ENCODE measurements at places on chromosomes 16 and 17.

DNA sequence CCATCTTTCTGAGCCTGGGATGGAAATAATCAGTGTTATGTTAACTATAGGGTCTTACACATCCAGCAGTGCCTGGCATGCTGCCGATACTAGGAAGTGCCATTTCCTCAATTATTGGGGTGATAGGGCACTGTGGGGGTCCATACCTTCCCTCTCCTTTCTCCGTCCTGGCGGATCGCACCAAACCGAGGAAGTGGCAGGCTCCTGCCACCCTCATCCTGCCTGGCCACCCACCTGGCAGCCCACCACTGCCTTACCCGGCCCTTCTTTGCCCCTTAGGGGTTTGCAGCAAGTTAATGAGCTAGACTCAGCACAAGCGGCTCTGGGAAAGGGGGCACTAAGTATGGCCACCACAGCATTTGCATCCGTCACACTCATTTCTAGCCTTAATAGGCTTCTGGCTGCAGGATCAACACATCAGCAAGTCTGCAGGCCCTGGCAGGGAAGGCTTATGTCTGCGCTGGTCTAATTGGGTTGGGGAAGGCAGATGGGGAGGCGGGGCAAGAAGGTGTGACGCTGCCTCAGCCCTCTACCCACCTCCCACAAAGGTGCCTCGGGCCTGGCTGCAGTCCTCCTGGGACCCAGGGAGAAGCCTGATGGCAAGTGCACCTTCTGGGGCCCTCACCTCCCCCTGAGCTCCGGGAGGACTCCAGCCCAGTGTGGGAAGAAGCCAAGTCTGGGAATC is 28.6 kb downstream of the DCAKD start:
- no peak for DNase-seq

DNA sequence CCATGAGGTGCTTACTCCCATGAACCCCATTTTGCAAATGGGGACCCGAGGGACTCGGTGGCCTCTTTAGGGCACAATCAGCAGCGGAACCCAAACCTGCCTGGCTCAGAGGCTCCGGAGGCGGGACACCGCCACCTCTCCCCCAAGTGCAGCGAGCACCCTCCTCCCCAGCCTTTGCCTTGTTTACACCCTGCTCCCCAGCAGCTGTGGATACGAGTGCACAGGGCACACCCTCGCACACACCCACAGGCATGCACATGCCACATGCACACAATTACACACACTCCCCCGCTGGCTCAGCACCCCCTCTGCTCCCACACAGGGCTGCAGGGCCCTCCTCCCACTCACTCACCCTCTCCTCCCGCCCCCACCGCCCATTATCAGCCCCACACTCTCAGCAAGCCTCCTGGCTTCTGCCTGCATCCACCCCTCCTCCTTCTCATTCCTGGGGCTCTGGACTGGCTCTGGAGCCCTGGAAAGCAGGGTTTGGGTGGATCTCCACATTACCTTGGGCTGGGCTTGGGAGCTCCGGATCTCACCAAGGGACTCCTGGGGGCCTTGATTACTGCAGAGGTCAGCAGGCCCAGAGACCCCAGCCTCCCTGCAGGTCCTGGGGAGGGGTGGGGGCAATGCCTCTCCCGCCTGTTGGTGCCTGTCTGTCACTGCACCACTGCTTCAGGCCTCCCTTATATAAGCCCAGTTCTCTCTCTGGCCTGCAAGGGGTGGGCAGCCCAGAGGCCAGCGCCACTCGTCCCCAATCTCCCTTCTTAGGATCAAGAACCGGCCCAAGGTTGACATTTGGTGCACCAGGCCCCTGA is 6.4 kb downstream of the PDK2 start:
- DNase-seq, result peak; percentile 49

DNA sequence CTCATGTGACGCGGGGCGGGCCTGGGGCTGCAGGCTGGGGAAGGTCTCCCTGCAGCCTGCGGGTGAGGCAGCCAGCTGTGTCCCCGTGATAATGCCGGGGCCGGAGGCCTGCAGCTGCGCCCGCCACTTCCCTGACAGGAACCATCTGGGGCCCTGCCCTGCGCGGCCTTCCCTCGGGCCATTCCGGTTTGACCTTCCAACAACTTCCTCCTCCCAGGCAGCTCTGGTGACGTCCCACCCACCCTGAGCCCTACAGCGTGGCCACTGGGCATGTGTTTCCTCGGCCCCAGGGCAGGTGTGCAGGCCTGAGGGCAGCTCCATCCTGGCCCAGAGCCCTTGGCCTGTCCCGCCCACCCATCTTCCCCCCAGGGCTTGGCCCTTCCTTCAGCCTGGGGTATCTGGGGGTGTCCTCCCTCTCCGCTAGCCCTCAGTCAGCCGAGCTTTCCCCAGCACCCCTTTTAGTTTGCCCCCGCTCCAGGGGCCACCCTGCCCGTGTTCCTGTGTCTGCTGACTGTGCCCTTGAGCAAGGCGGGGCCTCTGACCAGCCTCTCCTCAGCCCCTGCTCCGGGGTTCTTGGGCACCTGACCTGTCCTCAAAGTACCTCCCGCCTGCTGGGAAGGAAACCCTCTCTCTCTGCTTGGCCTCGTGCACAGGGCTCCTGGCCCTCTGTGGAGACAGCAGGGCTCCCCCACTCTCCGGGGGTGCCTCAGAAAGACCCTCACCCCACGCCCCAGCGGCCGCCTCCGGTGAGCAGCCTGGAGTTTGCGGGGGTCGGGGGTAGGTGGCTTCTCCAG is at the start of gene CBFA2T3:
TSS of gene CBFA2T3 (minus strand) at position 190 of the 794 bp plus-strand sequence. CDS start 400 bp downstream, outside the sequence.
- DNase-seq, result peak; percentile 70

- DNase-seq, result no peak
These were observed 38.2 kb upstream of the PHAF1 start for GRCh38 chr16:67071476-67072048.

- peak; percentile 100 for DNase-seq
These were observed at the start of gene CEP131 for GRCh38 chr17:81222906-81223761. CEP131 (minus strand) TSS chr17:81222965; CDS start chr17:81220056, 2,909 bp downstream.

DNA sequence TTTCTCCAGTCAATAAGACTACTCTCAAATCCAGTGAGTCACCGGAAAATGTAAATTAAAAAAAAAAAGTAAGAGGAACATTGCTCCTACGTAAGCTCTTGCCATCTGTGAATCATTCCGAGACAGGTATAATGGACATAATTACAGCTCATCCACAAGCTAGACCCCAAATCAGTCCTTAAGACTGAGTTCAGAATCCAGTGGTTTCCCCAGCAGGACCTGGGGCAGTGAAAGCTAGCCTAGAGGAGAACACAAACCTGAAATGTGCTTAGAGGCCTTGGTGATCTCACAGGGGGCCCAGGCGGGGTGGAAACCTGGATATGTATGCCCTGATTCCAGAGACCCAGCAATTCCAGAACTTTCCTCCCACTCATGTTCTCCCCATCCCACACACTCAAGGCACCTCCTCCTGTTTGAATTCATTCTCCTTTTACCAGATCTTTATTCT is 132.0 kb downstream of the COPRS start:
- no peak for DNase-seq

All from right lobe of liver (tissue), 6 donors.